ENCODE measurements at places on chromosomes 4 and X.

DNA sequence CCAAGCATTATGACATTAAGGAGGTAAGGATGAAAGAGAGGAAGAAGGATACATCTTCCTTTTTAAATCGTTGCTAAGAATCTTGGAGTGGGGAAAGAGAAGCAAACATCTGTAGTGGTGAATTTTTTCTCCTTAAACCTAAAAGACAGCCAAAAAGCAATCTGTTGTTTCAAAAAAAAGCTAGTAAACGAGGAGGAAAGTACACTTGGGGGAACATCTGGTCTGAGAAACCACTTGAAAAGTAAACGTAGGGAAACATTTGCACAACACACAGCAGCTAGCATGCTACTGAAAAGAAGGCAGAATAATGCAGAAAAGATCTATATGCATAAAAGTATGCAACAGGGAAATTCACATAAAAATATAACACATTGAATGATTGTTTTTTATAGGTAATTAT is 1485.6 kb downstream of the PCDH19 start:
- DNase-seq = no peak

DNA sequence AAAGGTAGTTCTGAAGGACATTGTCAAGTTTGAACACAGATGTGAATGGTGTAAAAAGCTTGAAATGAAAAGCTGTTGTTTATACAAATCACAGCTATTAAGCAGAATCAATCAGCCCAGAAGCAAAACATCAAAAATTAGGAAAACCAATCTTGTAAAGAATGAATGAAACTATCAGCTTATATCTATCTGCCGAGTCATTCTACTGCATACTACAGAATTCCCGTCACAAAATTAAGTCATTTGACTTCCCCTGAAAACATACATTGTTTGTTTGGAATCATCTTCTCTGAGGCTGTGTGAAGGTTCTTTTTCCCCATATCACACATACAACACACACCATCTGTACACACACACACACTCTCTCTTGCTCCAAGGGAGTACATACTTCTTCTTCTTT is 80.3 kb downstream of the RFC1 start:
- DNase-seq = no peak

- DNase-seq = no peak
These were observed 22.2 kb downstream of the PRDM8 start for GRCh38 chr4:80219301-80220025.

GRCh38 chr4:106333186-106333585 is 16.8 kb downstream of the AIMP1 start:
- DNase-seq = no peak

- no peak for DNase-seq
These were observed 4.7 kb upstream of the TCEAL1 start for GRCh38 chrX:103624111-103624510.

- no peak for DNase-seq
These were observed 18.8 kb upstream of the TMSB4X start for GRCh38 chrX:12955882-12956703.

DNA sequence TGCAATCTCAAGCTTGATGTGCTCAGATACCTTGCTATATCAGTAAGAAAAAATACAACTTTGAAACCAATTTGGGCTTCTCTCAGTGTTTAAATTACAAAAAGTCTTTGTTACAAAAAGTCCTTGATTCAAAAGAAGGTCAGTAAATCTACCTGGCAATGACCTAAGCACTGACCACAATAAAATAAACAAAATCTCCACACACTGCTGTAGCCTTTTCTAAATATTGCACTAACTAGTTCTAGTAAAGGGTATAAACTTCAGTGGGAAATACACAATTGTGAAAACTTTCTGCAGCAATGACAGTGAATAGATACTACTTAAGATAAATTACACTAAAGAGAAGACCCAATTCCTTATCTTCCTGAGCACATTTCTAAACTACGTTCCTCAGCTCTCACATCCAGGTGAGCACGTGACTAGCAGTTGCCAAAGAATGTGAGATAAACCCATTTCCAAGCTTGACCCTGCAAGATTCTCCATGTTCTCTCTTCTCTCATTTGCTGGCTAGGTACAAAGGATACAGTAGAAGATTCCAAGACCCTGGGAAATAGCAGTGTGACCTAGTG is 81.4 kb upstream of the GPR34 start:
- DNase-seq = no peak

DNA sequence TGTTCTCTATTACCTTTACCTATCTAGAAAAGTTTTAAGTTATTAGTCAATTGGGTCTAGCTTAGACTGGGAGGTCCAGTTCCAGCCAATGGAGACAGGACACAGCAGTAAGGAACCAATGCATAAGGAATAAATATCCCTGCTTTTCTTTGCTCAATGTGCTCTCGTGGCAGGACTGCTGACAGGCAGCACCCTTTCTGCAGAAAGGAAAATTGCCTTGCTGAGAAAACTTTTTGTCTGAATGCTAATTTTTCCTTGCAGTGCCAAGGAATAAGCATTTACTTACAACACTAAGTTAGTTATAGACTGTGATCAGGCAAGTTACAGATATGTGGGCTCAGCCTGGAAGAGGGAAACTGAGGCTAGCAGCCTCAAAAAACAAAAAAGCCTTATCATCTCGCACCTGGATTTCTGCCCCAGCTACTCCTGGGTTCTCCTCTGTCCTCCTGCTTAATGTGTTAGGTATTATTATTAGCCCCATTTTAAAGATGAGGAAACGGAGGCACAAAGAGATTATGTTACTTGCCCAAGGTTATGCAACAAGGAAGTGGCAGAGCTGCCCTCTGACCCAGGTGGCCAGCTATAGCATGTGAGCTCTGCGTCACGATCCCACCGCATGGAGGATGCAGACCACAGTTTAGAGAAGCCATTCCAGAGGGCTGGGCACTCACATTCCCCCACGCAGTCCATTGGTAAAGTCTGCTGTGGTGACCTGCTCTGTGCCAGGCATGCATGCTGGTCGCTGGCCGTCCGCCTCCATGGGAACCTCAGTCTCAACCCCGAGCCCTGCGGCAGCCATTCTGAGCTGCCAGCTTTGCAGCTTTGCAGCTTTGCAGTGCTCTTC is 40.5 kb upstream of the C4orf50 start:
- no peak for DNase-seq

GRCh38 chrX:23434356-23434884 is 99.8 kb downstream of the PTCHD1 start:
- peak; percentile 3 for DNase-seq

DNA sequence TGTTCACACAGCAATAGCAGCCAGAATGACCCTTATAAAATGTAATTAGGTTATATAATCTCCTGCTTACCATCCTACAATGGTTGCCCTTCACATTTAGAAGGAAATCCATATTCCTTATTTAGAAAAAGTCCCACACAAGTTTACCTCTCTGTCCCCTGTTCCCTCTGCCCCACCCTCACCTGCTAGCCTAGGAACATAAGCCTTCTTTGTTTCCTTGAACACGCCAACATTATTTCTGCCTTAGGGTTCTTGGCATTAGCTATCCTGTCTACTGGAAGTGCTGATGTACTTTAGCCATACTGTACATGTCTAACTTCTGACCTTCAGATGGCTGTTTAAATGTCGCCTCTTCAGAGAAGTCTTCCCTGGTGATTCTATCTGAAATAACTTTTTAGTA is 28.4 kb upstream of the USP53 start:
- DNase-seq = no peak

DNA sequence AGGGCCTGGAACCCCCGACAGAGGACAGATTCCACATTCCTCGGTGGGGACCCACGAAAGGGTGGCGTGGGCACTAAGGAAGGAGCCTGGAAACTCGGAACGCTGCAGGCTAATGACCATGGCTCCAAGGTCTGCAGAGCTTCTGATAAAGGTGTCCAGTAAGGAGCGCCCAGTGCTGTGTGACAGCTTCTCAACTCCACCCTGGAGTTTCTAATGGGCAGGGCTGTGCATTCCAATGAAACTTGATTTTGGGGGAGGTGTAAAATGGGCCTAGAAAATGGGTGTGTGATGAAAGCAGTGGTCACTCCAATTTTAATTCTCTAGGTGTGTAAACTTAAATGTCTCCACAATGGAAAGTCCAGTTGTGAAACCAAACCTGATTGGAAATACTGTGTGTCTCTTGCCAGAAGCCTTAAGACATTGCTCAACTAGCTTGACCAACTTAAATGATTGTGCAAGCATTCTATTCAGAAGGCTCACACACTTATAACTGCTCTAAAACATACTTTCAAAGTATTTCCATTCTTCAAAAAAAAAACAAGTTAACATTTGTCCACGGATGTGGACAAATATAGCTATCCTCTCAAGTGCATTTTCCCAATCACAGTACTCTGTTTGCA is 52.1 kb downstream of the XAGE2 start:
- DNase-seq = no peak

- DNase-seq = no peak
These were observed 414.2 kb upstream of the DIPK2B start for GRCh38 chrX:45614853-45615252.

DNA sequence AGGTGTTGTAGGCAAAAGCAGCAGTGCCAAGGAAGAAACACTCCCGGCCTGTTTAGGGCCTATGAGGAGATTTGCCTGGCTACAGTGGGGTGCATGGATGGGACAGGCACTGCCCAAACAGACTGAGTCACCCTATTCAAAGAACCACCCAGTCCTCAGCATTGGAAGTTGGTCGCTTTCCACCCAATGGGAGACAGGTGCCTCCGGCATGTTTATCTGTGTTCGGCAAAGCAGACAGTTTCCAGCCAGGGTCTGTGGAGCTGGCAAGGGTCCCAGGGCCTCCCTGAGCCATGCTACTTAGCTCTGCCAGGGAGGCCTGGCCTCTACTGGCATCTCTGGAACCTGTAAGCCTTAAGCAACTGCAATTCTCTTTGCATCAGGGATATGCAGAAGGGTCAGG is 165.1 kb upstream of the ATP6AP2 start:
- DNase-seq = no peak

DNA sequence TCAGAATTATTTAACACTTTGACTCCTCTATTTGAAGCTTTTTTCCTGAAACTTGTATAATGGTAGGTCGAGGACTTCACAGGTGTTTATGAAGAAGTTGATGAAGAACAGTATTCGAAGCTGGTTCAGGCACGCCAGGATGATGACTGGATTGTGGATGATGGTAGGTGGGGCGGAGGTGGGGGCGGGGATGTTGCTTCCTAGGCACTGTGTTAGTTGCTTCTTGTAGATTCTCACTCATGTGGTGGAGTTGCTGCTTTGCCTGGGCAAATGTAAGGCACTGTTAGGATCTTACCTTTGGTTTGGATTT is 9.4 kb downstream of the POLA1 start:
- DNase-seq = no peak

DNA sequence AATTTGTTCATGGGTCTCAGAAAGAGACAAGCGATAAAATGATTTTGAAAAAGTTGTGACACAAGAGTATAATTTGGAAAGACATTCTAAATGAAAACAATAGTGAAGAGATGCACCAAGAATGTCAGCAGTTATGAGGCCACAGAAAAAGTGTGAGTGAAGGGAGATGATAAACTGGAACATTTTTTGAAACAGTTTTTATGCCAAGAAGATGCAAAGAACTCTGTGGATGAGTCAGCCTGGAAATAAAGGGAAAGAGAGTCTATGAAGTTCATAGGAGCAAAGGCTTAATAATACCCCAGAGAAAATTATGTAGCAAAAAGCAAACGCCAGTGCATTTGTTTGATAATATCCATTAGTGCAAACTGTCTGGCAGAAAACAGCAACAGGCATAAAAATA is 188.4 kb upstream of the TBC1D9 start:
- peak; percentile 59 for DNase-seq

DNA sequence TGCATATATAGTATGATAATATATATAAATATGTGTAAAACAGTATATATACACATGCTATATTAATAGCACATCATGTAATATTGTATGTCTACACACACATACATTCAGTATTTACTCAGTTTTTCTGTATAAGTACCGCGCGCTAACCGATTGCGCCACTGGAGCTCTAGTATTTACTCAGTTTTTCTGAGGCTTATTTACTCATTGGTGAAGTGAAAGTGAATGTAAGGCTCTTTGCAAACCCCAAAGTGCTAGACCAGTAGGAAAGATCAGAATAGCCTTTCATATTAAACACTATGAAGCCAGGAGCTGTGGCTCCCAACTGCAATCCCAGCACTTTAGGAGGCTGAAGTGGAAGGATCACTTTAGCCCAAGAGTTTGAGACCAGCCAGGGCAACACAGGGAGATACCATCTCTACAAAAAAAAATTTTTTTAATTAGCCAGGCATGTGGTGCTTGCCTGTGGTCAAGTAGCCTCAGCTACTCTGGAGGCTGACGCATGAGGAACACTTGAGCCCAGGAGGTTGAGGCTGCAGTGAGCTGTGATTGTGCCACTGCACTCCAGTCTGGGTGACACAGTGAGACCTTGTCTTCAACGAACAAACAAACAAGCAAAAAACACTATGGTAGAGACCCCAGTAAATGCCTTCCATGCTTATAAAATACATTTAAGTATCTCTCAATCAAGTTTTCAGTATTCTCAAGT is 125.8 kb downstream of the KIT start:
- no peak for DNase-seq

Measured in fibroblast of skin of left quadriceps (primary cell).